Endothelial cell of coronary artery (primary cell): ENCODE measurements at places on chromosomes 3 and 15. TPM values are rescaled to one million over a fixed set of nuclear protein-coding genes. Genes with fewer than 3 reads are reported as not detected.

The GP5 gene
- total RNA-seq = 0.09 TPM in 1 of 2 replicates, not detected in the other

The FLNB gene
- total RNA-seq = 871 and 950 TPM in 2 replicates

The NMD3 gene
- total RNA-seq = 107 and 113 TPM in 2 replicates

The B3GALNT1 gene
- total RNA-seq = 13.7 and 24.2 TPM in 2 replicates

The DCLK3 gene
- not detected in 2 replicates for total RNA-seq

The CCDC13 gene
- 0.38 and 0.54 TPM in 2 replicates for total RNA-seq

The PDCD6IP gene
- 72.9 and 108 TPM in 2 replicates for total RNA-seq

The CELSR3 gene
- 0.18 and 0.47 TPM in 2 replicates for total RNA-seq

The MASP1 gene
- total RNA-seq = under 0.01 and 6.6 TPM in 2 replicates

The C3orf62 gene
- total RNA-seq = 0.81 and 2.0 TPM in 2 replicates

The RTP1 gene
- total RNA-seq = not detected in 2 replicates

The GOLGA6D gene
- total RNA-seq = not detected in 2 replicates

The TEX264 gene
- 30.9 and 37.5 TPM in 2 replicates for total RNA-seq
